ENCODE measurements at places on chromosomes 13 and 19. TPM values are rescaled to one million over a fixed set of nuclear protein-coding genes. Genes with fewer than 3 reads are reported as not detected.

GRCh38 chr13:48158290-48158689, 63.4 kb upstream of the MED4 start:
- no peak for DNase-seq

DNA sequence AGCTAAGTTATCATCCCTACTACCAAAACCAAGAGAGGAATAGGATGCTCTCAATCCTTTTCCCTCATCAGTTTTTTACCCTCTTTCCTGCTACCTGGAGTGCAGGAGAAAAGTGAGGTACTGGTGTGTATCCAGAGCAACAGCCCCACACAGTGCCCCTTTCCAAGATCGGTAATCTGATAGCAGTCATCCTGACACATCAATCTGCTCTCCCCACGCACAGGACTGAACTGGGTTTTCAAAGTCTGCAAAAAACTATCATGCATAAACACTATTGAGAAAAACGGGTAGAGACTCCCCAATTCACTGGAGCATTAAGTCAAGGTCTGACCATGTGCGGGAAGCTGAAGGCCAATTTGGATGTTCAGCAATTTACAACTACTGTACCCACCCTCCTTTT, 284.8 kb downstream of the RBM26 start:
- DNase-seq, result no peak

GRCh38 chr13:109329175-109329574, 457.2 kb downstream of the IRS2 start:
- no peak for DNase-seq

DNA sequence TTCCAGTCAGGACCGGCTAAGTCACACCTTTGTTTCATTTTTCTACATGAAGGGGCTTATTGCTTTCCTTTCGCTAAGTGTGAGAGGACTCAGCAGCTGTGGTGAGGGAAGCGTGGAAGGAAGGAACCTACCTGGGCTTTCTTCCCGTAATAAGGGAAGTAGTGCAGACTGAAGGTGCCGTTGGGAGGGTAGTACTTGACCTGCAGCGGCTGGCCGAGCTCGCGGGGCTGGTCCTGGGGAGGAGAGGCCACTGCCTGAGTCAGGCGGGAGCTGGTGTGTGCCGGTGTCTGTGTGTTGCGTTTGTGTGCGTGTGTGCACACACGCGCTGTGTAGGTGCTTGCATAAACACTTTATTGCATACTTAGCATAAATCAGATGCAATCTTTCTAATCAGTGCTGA, 7.7 kb downstream of the ATP4B start:
- DNase-seq, result no peak

DNA sequence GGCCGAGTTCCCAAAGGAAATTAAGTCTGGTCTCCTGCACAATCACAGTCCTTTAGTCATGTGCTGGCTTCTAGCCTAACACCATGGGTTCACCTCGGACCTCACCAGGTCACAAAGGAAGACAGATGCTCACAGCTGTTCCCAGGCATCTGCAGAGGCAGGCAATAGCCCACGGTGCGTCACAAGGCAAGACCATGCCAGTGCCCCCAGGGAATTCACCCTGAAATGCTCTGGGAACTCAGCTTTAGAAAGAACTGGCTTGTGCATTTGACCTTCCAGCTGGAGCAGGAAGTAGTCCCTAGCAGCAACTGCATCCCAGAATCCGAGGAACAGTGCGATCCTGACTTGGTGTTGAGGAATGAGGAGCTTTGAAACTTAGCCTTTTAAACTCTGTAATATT, 96.8 kb upstream of the WASF3 start:
- peak; percentile 89 for DNase-seq

- DNase-seq, result peak; percentile 44
These were observed 17.7 kb downstream of the INTS6 start for GRCh38 chr13:51435002-51435578.

GRCh38 chr19:49746206-49746958, 16.7 kb downstream of the TSKS start:
- peak; percentile 31 for DNase-seq

GRCh38 chr13:64662887-64663593, 2567.1 kb downstream of the PCDH9 start:
- no peak for DNase-seq

GRCh38 chr19:49433240-49433901, 8.0 kb downstream of the SLC17A7 start:
- no peak for DNase-seq

- no peak for DNase-seq
These were observed 5.2 kb downstream of the PLEKHJ1 start for GRCh38 chr19:2230807-2231533.

DNA sequence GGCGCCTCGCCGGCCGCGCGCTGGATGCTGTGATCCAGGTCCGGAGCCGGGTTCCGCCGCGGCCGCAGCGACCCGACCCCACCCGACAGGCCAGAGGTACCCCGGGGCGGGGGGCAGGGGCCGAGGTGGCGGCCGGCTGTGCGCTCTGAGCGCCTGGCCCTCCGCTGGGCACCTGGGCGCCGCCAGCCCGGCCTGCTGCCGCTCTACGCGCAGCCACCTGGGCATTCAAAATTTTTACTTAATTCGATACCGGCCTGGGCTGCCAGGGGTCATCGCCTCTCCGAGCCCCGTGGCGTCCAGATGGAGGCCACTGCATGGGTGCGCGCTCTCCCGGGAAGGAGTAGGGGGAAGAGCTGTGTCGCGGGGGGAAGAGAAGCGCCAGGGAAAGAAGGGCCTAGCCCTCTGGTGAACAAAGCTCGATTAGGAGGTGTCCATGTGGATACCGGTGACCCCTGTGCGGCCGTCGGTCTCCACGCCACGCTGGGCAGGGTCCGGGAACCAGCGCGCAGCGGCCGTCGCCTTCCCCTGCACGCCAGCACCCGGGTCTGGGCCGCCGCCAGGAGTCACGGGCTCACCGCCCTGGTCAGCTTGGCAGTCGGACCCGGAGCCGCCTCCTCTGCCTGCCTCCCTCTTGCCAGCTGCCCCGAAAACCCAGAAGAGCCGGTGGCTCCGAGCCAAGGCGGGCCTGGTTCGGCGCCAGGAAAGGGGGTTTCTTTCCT, 666 bp downstream of the BIVM start:
- DNase-seq, result no peak

DNA sequence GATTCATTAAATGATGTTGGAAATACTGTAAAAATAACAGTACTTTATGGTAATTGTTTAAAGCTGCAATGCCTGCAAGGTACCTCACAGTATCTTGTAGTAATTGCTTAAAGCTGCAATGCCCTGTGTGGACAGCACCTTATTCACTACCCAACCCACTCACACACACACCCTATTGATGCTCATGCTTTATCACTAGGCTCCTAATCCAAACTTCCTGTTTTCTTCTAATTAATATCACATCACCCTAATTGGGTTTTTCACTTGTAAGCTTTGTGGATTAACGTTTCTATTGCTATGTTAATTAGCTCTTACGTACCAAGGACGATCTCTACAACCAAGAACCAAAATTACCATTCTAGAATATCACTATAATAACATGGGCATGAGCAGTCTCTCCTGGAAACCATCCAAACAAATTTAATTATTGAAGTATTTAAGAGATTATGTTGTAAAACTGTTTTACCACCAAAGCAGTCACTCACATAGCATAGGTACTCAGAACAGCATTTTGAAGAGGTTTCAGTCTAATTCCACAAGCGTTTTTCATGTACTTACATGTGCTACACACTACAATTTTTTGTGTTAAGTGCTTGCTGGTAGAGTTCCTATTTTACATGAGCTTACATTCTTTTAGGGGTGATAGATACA, 303.8 kb downstream of the PCDH9 start:
- DNase-seq, result peak; percentile 12

GRCh38 chr13:99425485-99426341, 75.6 kb upstream of the TM9SF2 start:
- DNase-seq, result peak; percentile 29

- DNase-seq, result no peak
These were observed 9.2 kb downstream of the NTN5 start for GRCh38 chr19:48663667-48664066.

GRCh38 chr13:19959141-19959830, 759 bp downstream of the ZMYM2 start:
- peak; percentile 70 for DNase-seq

GRCh38 chr19:30167976-30168635, 204.1 kb upstream of the ZNF536 start:
- no peak for DNase-seq

DNA sequence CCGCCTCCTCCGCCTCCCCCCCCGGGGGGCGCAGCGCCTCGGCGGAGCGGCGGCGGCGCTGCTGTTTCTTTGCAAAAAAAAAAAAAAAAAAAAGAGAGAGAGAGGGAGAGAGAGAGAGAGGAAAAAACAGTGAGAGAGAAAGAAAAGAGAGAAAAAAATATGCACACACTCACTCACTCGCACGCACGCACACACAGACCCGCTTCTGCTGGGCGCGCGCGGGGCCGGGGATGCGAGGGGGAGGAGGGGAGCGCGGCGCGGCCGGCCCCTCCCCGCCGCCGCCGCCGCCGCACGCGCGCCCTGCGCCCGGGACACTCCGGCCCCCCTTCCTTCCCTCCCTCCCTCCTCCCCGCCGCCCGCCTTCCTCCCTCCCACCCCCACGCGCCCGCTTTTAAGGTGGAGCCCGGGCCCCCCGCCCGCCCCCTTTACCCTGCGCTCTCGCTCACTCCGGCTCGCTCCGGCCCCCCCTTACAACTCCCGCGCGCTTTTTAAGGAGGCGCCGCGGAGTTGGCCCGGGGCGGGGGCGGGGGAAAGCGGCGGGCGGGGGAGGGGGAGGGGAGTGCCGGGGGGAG, at the start of gene SAMD1:
Gene SAMD1, minus strand, starts transcription at position 243 of the 572 bp plus-strand sequence.
- DNase-seq, result peak; percentile 97

- peak; percentile 67 for DNase-seq
These were observed 4.0 kb upstream of the MCF2L start for GRCh38 chr13:112964971-112965492.

DNA sequence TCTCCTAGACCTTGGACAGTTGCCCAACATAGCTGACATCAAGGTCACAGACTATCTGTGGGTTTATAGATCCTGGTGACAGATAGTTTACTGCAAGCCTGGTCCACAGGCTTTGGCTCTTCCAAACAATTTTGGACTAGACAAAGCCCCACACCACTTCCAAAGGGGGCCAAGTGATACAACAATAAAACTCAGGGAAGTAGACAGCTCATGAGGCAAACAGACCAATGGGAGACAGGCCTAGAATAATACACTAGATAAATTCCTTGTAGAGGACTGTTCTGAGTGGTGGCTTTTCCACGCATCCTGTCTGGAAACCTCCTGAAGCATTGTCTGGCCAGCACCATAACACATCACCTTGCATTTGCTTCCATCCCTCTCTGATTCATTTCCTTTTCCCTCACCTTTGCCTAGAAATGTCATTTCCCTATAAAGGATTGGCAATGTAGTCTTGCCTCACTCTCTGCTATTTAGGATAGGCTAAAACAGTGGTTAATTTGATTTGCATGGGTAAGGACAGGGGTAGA, 284.2 kb downstream of the POU4F1 start:
- DNase-seq, result no peak

DNA sequence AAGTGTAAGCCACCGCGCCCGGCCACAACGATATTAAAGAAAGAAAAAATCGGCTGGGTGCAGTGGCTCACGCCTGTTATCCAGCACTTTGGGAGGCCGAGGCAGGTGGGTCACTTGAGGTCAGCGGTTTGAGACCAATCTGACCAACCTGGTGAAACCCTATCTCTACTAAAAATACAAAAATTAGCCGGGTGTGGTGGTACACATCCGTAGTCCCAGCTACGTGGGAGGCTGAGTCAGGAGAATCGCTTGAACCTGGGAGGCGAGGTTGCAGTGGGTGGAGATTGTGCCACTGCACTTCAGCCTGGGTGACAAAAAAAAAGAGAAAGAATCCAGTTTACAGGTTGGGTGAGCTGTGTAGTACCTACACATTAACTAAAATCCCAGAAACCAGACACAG, 99.9 kb upstream of the CACNA1A start:
- no peak for DNase-seq

GRCh38 chr19:33530842-33531241, 9.3 kb upstream of the PEPD start:
- DNase-seq, result no peak

DNA sequence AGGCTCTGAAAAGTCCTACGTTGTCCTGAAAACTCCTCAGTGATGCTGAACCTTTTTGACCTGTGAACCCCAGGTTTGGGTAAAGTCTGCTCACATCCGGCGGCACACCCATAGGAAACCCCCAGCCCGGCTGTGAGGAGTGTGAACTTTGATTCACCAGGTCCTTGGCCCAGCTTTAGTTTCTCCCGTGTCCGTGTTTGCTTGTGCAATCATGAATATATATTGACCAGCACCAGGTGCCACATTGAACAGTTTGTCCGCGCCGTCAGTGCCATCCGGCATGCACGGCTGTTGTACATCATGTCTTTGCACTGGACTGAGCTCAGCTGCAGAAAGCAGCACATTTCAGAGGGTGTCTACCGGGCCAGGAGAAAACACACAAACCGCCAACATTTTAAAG, 45.3 kb downstream of the NFIC start:
- DNase-seq, result no peak

DNA sequence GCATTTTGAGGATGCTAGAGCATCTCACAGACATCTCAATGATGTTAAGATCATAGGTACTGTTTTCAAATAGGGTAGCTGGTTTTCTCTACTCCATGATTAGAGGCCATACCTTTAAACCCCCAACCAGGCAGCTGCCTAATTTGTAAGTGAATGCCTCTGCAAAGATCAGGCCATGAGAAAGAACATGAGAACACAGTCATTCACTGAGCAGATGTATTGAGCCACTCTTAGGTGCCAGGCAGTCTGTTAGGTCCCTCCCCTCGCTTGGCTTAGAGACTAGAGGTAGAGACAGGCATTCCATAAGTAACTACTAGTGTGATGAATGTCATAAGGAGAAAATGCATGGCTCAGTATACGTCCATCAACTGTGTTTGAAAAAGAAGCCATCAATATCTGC, 410.0 kb downstream of the FGF9 start:
- no peak for DNase-seq

DNA sequence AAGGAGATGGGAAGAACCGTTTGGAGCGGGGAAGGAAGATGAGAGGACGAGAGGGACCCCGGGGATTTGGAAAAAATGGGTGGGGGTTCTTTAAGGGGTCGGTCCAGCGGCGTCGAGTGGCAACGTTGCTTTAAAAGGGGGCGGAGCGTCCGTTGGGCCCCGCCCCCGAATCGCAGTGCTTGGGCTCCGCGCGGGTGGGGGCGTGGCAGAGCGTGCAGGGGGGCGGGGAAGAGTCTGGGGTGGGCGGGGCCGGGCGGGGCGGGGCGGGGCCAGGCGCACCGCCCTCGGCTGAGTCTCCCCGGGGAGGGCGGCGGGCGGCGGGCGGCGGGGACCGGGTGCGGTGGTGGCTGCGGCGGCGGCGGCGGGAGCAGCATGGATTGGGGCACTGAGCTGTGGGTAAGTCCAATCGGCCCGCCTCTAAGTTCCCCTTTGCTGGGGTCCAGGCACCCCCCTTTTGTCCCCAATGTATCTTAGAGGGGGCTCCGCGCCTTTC, at the start of gene TRIP10:
Gene TRIP10, plus strand, starts transcription at position 291 of the 493 bp plus-strand sequence. Its CDS starts 82 bp downstream, at position 373.
- DNase-seq, result peak; percentile 95

The CCDC194 gene
- not detected for total RNA-seq

The CYP2A7 gene
- not detected for total RNA-seq

The KANK3 gene
- total RNA-seq, result 24.2 TPM

The RAVER1 gene
- total RNA-seq, result 13.8 TPM

The ANGPTL8 gene
- not detected for total RNA-seq

The LILRB5 gene
- total RNA-seq, result 4.1 TPM

The COL4A2 gene
- total RNA-seq, result 785 TPM

The ZNF69 gene
- total RNA-seq, result 9.8 TPM

The PPP2R1A gene
- total RNA-seq, result 193 TPM

The MTUS2 gene
- 11.2 TPM for total RNA-seq

Data from tongue (tissue), 3 donors.